Activated CD8-positive, alpha-beta memory T cell treated with anti-CD3 and anti-CD28 coated beads for 4 hours (primary cell): ENCODE measurements at places on chromosomes 1 and 21.

DNA sequence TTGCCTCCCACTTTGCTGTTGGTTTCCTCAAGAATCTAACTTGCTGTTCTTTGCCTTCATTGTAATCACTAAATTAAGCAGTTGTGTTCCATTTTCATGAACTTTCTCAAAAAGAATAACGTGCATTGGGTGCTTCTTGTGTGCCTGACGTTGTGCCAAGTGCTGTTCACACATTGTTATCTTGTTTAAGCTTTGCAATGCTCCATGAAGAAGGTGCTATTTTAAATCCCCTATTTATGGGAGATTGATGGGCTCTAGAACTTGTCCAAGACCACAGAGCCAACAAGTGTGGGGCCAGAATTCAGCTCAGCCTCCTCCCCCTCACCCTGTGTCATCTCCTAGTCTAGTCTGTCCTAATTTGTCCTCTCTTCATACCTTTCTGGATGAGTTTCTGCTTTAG is 199.8 kb downstream of the C1orf94 start:
- DNase-seq = no peak

- DNase-seq = no peak
These were observed 2.0 kb downstream of the PIK3CD start for GRCh38 chr1:9653491-9654050.

GRCh38 chr21:33286600-33287456 is 20.7 kb downstream of the IL10RB start:
- DNase-seq = no peak

- DNase-seq = no peak
These were observed 175.3 kb downstream of the PRDM16 start for GRCh38 chr1:3244025-3244926.

DNA sequence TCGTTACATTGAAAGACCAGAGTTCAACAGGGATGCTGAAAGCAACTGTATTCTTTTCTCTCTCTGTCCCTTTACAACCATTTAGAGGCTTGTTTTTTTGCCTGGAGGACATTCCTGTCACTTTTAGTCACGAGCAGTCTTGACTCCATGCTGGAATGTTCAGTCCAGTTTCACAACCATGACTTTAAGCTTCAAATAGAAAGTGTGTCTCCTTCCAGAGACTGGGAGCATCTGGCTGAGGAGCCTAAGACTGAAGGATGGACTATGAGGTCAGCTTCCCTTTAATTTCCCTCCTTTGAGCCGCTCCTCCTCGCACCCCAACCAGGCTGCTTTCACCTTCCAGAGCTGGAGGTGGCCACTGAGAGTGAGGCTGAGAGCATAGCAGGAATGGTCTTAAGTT is 10.5 kb upstream of the RYR2 start:
- DNase-seq = no peak

- no peak for DNase-seq
These were observed 14.0 kb downstream of the DNALI1 start for GRCh38 chr1:37570528-37571334.

DNA sequence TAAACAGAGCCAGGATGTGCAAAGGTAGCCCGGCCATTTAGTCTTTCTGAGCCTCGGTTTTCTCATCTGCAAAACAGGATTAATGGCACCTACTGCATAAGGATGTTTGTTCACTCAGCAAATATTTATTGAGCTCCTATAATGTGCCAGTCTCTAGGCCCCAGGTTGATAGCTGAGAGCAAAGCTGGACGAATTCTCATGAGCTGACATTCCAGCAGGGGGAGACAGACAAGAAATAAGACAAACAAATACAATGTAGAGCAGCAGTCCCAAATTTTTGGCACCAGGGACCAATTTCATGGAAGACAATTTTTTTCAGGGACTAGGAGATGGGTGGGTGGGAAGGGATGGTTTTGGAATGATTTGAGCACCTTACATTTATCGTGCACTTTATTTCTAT is 74.3 kb upstream of the PAX7 start:
- no peak for DNase-seq

- no peak for DNase-seq
These were observed 86.9 kb downstream of the MPZL1 start for GRCh38 chr1:167808690-167809089.

GRCh38 chr1:94315552-94316116 is 78.2 kb upstream of the ARHGAP29 start:
- DNase-seq = no peak

DNA sequence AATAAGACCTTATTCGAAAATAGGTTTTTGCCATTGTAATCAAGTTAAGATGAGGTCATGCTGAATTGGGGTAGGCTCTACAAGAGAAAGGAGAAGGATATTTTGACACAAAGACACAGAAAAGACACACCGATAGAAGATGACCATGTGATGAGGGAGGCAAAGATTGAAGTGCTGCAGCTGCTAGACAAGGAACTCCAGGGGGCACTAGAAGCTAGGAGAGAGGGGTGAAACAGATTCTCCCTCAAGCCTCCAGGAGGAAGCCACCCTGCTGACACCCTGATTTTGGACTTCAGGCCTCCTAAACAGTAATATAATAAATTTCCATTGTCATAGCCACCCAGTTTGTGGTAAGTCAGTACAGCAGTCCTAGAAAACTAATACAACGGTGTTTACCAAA is 506.8 kb upstream of the CAMK1G start:
- DNase-seq = no peak

DNA sequence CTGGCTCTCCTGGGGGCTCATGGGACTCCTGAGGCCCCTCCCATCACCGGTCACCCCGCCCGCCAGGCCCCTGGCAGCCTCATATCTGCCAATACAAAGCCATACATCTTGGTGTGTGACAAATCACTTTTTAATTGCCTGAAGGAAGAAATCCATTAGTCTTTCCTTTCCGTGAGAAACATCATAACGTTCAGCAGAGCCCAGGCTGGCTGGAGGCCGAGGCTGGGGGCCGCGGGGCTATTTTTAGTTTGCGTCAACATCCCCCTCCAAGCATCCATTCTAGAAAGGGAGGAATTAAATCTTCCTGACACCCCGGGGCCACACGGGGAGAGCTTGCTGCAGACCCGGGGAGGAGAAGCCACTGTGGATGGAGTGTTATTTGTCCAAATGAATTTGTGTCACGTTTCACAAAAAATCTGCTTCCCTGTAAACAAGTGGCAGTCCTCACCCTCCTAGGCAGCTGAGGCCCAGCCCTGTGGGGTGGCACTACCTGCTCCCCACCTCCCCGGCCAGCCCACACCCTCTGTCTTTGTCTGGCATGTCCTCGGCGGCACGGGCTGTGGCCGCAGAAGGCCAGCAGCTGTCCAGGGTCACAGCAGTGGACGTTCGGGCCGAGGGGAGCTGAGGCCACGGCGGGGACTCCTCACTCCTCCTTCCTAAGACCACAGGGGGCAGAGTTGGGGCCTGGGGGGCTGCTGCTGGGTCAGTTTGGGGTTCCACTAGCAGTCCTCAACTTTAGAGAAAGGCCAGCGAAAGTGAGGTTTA is 236.9 kb upstream of the VAMP3 start:
- no peak for DNase-seq

GRCh38 chr1:200165493-200166220 is 138.1 kb downstream of the NR5A2 start:
- no peak for DNase-seq
